ENCODE measurements at places on chromosomes 2 and 18.

GRCh38 chr2:211014376-211014775 is 458.0 kb downstream of the CPS1 start:
- no peak for DNase-seq

- no peak for DNase-seq
Measured at GRCh38 chr18:47898696-47899095, 31.8 kb downstream of the SMAD2 start.

DNA sequence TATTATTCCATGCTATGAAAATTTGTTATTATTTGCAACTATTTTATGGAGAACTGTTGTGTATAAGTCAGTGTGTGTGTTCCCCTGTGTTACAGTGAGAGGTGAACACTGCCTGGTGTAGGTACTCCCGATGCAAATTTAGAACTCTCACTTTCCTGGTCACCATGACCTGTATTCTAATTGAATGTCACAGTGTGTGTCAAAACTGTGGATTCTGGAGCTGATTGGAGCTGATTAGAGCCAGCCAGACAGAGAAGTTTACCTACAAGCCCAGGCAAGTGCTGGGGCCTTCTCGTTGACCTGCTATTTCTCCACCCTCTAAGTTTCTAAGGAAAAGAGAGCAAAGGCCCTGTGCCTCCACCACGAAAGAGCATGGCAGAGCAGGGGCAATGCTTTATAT is 216.0 kb downstream of the NYAP2 start:
- no peak for DNase-seq

- no peak for DNase-seq
Measured at GRCh38 chr2:23449413-23449812, 64.4 kb downstream of the KLHL29 start.

DNA sequence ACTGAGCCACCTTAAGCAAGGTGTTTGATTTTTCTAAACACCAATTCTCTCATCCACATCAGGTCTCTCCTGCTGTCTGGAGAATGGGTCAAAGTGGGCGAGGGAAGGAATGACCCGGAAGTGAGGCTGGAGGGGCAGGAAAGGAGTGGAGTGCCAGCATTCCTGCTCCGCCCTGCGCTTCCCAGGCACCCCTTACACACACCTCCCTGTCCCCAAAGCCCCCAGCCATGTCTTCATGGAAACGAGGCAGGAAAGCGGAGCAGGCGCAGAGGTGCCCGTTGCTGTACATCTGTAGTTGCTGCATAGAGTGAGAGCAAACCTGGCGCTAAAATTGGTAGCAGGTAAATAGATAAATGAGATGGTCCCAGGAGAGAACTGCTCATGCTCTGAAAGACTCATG is 27.2 kb upstream of the NT5DC4 start:
- DNase-seq: no peak

DNA sequence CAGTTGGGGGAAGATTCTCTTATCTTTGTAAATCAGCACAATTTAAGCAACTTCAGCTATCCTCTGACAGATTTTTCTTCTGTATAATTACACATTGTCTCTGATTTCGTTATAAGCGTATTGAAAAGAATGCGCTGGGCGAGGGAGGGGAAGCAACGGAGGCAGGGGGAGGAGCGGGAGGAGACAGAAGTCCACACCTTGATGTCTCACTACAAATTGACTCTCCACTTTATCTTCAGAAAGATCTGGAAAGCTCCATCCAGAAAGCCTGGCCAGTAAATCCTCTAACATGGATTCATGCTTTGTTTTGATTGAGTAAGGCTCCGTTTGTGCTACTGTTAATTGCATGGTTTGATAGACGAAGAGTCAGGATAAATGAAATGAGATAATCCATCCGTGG is 76.6 kb downstream of the SMIM21 start:
- no peak for DNase-seq

DNA sequence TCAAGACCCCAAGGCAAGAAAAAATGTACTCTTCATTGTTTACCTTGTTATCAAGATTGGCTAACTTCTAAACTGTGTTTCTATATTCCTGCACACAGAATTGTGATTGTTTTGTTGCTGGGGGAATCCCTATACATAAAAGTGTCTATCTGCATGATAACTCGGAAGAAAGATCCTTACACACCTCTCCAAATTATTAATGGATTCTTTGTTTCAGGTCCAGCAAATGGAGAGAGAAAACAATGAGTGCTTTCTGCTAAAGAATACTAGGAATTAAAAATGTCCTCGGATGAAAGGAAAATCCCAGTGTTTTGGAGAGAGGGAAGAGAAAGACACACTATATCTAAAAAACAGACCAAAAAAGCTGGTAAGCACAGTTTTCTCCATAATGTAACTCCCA is 6.2 kb upstream of the DAPL1 start:
- DNase-seq: no peak

DNA sequence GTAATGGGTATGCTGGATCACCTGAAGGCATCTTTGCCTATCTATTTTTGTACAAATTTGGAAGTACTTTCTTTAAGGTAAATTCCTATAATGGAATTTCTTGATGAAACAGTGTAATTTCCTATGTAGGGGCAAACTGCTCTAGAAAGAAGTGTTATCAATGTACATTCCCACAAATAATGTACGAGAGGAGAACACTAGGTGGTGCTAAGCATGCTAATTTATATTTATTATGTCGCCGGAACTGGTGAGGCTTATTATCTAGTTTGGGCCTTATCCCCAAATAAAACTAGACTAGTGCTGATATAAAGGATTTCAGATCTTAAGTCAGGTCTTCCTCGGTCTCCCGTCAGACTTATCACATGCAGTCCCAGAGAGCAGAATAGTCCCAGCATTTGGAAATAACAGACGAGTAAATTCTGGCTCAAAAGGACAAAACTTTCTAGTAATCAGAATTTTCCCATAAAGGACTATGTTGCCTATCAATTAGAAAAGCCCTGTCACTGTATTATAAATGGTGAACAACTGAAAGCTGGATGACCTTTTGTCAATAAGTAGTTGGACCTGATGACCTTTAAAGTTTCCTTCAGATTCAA is 86.9 kb upstream of the RBBP8 start:
- DNase-seq: no peak

DNA sequence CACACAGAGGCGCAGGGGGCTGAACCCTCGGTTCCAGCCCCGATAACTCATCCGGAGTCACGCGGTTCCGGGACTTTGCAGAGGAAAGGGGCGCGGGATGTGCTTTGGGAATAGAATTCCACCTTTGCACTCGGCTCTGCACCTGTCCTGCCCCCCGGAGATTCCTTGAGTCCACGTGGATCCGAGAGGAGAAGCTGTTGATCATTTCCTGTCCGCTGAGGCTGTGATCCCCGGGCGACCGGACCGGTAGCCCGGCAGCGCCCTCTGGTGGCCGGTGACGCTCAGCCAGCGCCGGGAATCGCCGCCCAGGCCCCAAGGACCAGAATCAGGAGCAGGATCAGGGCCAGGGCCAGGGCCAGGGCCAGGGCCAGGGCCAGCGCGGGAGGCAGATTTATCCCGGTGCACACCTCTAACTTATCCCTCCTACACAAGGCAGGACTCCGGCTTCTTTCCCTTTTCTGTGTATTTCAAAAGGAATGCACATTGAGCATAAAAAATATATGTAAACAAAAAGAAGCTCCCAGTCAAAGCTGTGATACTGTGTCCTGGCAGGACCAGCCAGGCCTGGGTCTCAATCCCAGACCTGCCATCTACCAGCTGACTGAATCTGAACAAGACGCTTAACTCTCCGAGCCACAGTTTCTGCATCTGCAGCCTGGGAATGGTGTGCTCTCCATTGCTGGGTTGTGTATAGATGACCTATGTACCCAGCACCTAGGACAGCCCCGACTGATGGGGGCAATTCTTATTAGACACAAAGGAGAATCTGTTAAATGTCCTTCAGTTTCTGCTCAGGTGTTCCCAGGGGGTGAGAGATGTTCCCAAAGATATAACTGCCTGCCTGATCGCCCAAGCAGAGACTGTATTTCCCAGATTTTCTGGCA is 8.5 kb upstream of the SPATA3 start:
- peak; percentile 36 for DNase-seq

GRCh38 chr2:38528008-38528442 is 74.7 kb downstream of the HNRNPLL start:
- DNase-seq: peak; percentile 12

DNA sequence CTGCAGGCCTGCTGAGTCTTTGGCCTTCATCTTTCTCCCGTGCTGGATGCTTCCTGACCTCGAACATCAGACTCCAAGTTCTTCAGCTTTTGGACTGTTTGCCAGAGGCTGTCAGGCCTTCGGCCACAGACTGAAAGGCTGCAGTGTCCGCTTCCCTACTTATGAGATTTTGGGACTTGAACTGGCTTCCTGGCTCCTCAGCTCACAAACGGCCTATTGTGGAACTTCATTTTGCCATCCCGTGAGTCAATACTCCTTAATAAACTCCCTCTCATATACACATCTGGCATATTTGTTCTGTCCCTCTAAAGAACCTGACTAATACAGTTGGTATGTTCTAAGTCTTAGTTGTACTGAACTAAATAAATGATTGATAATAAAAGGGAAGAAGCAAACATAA is 702.8 kb upstream of the LINC00305 start:
- no peak for DNase-seq

- DNase-seq: peak; percentile 6
Measured at GRCh38 chr2:20291106-20291564, 59.5 kb downstream of the PUM2 start.

- no peak for DNase-seq
Measured at GRCh38 chr2:60104514-60105505, 448.6 kb downstream of the BCL11A start.

DNA sequence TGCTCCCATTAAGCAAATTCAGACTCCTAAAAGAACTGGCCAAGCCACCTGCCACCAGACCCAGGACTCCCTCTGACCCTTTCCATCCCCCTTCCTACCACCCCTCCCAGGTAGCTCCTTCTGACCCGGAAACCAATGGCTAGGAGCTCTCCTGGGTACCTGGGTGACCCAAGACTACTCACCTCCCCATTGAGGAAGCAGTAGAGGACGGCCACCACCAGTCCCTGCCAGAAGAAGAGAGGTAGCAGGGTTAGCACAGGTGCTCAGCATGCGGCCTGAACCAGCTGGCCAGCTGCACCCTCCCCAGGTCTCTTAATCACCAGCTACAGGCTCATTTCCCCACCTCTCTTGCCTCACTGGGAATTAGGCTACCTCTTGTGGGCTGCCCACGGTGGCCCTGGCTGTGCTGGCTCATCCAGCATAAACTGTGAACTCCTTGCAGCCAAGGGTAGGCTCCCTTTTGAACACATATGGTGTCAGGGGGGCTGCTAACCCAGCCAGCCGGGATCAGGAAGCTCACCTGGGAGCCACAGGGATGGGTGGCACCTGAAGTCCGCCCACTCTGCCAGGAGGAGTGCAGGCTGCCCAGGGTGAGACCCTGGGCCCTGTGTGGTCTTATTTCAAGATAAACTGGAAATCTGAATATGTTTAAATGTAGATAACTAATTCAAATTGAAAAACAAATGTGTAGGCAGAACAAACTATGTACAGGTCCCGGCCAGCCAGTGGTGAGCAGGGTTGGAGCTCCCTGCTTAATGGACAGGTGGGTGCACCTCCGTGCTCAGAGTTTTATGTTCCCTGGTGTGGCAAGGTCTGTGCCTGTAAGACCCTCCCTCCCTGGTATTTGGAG is 9.9 kb downstream of the TMEM37 start:
- DNase-seq: no peak

GRCh38 chr2:162333968-162334367 is 10.0 kb upstream of the GCA start:
- no peak for DNase-seq

DNA sequence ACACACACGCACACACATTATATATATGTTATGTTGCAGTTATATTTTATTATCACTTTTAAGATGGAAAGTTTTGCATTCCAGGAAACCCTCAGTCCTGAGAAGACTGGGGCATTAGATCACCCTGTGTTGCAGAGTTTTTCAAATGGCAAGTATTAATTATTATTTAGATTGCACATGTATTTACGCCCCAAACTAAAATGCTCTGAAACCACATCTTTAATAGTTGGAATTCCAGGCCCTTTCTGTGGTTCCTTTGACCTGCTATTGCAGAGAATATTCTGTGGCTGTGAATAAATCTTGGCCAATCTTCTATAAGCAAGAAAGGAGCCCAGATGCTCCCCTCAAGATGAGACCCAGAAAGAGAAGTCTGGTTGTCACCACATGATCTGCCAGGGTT is 427.0 kb upstream of the TNP1 start:
- DNase-seq: no peak

- no peak for DNase-seq
Measured at GRCh38 chr2:72949045-72949444, 31.7 kb downstream of the EMX1 start.

DNA sequence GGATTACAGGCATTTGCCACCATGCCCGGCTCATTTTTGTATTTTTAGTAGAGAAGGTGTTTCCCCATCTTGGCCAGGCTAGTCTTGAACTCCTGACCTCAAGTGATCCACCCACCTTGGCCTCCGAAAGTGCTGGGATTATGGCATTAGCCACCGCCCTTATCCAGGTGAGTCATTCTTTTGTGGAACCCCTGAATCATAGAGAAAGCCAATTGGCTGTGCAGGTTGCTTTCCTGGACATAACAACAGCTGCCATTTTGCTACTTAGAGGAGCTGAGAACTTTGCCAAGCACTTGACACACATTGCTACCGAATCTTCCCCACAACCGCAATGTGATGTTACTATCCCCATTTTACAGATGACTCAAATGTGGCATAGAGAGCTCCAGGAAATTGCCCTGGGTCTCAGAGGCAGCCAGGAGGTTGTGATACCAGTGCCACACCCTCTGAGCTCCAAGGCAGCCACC is 36.0 kb downstream of the SETBP1 start:
- DNase-seq: no peak

DNA sequence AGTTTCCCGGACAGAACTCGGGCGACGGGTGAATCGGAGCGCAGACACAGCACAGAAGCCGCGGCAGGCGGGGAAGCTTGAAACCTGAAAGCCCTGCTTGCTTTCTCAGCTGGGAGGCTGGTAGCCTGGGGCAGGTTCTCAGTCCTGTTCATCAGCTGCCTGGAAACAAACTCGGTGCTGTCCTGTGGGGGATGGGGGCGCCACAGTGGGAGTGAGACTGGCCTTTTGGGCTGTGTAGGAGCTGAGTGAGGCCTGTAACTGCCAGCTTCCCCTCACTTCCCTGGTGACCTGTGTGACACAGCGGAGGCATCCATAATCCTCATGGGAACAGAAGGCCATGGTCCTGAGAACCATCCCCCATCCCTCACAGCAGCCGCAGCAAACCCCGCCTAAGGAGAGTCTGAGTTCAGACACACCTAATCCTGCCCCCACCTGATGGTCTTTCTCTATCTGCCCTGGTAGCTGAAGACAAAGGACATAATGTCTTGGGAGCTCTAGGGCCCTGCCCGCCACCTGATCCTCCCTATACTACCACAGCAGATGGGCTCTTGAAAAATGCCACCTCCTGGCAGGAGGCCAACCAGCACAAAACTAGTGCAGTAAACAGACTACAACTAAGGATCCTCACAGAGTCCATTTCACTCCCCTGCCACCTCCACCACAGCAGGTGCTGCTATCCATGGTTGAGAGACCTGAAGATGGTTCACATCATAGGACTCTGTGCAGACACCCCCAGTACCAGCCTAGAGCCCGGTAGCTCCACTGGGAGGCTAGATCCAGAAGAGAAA is 52.7 kb upstream of the LDLRAD4 start:
- DNase-seq: no peak

GRCh38 chr18:35682281-35682867 is 100.8 kb downstream of the GALNT1 start:
- DNase-seq: no peak

Data from C1 segment of cervical spinal cord (tissue), 14 donors.